ENCODE measurements at places on chromosomes 13 and 19. TPM values are rescaled to one million over a fixed set of nuclear protein-coding genes. Genes with fewer than 3 reads are reported as not detected.

DNA sequence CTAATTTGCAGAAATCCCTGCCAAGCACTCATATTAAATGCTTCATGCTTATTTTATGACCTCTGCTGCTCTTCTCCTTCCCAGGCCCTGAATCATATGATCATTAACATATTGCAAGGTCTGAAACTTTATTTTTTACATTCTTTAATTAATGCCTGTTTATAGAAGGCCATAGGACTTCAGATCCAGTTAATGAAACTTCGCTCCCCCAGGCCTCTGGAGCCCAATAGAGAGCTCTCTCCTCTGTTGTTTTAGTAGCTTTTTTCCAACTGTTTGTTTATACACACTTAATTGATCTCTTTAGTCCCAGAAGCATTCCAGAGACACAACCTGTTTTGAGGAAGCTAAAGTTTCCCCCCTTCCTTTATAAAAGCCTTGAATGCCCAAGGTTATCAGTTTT, 68.3 kb downstream of the DACH1 start:
- H3K4me3 ChIP-seq = no peak overlapping the region
- no peak overlapping the region for H3K27ac ChIP-seq
- no peaks in the 10 kb centered on the region for H3K4me1 ChIP-seq
- H3K27me3 ChIP-seq = no peaks in the 10 kb centered on the region
- no peaks in the 10 kb centered on the region for H3K36me3 ChIP-seq
- no peak for DNase-seq

- no peak overlapping the region for H3K4me3 ChIP-seq
- H3K36me3 ChIP-seq = no peaks in the 10 kb centered on the region
- no peaks in the 10 kb centered on the region for H3K4me1 ChIP-seq
- no peak for DNase-seq
These were observed 14.2 kb upstream of the RNF6 start for GRCh38 chr13:26236296-26236695.

DNA sequence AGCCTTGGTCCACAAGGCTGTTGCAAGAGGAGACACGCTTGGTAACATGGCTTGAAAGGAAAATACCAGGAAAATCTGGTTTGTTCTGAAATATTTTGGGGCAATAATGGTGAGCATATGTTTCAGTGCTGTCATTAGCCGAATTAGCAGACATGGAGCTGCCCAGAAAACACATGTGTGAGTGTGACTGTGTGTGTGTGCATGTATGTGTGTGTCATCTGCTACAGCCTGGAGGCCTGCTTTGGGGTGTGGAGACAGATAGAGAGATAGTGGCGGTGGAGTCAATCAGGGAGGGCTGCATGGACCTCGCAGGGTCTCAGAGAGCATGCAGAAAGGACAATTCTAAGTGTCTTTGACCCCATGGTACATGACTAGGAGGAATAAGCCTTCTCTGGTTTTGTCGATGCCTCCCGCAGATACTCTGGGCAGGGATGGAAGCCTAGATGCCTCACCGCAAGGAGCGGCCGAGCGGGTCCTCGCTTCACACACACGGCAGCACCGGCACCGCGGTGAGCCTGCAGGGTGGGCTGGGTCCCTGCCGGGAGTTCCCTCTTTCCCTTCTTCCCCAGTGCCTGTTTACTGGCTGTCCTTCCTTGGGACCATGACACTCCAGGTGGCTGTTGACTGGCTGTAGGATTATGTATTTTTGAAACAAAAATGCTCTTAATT, 3.5 kb downstream of the KCTD15 start:
- H3K27me3 ChIP-seq = no peaks in the 10 kb centered on the region
- H3K4me3 ChIP-seq = no peak overlapping the region
- no peak for DNase-seq
- H3K36me3 ChIP-seq = no peaks in the 10 kb centered on the region
- no peak overlapping the region for H3K27ac ChIP-seq

DNA sequence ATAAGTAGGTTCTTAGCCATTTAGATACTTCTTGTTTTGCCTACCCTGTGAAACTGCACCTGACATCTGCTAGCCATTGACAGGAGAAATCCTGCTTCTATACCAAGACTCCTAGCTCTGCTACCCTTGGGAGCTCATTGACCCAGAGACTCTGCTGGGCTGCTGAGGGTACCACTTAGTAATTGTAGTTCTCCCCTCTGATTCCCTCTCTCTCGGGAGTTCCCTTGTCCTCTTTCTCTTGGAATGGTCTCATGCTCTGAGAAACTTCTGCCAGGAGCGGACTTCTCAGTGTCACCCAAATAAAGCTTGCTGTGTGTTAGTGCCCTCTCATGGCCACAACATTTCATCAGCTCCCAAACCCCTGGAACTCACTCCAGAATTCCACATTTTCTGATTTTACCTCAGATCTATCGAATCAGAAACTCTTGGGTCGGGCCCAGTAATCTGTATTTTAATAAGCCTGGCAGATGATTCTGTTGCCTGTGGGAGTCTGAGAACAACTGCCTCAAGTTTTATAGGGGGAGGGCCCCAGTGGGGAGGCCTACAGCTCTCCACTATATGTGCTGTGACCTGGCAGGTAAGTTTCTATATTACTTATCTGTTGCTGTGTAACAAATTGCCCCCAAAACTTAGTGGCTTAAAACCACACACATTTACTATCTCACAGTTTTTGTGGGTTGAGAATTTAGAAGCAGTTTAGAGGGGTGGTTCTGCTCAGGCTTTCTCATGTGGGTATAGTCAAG, 221.1 kb downstream of the TDRD3 start:
- H3K36me3 ChIP-seq = no peaks in the 10 kb centered on the region
- H3K27me3 ChIP-seq = no peaks in the 10 kb centered on the region
- no peak for DNase-seq
- no peak overlapping the region for H3K4me3 ChIP-seq
- H3K4me1 ChIP-seq = no peaks in the 10 kb centered on the region
- no peak overlapping the region for H3K27ac ChIP-seq

Gene CGB7
- not detected for total RNA-seq
